C1 segment of cervical spinal cord (tissue), 14 donors: ENCODE measurements at places on chromosomes 13 and 19.

GRCh38 chr13:80083853-80084676, 256.9 kb downstream of the SPRY2 start:
- DNase-seq: no peak

GRCh38 chr13:67147342-67148133, 82.6 kb downstream of the PCDH9 start:
- peak; percentile 7 for DNase-seq

DNA sequence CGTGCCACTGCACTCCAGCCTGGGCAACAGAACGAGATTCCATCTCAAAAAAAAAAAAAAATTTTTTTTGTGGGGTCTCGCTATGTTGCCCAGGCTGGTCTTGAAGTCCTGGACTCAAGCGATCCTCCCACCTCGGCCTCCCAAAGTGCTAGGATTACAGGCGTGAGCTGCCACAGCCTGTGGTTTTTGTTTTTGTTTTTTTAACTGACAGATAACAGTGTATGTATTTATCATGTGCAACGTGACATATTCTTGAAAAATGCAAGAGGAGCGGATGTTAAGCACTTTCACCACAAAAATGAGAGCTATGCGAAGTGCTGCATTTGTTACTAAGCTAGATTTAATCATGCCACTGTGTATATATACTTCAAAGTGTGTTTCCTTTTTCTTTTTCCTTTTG, 49.0 kb downstream of the ARHGEF18 start:
- no peak for DNase-seq

DNA sequence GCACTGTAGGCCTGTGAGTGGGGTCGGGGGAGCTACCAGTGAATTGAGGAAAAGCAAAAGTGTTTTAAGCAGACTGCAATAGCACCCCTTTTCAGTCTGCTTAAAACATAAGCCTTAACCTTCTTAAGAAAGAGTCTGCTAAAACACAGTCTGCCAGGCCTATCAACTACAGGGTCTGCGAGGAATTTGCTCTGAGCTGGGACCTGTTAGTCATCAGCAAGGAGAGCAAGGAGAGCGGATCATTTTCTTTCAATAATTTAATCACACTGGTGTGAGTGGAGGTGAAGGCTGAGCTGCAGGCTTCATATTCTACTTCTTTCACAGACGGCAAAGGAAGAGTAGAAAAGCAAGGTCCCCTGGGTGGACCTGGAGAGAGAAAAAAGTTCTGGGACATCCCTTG, 342.7 kb downstream of the ENOX1 start:
- no peak for DNase-seq

- DNase-seq: no peak
These were observed 23.8 kb downstream of the CYP4F12 start for GRCh38 chr19:15696654-15697194.

- DNase-seq: no peak
These were observed 2.5 kb downstream of the ZNF430 start for GRCh38 chr19:21022996-21023395.

- DNase-seq: no peak
These were observed 111.9 kb downstream of the COL4A2 start for GRCh38 chr13:110418944-110419343.

DNA sequence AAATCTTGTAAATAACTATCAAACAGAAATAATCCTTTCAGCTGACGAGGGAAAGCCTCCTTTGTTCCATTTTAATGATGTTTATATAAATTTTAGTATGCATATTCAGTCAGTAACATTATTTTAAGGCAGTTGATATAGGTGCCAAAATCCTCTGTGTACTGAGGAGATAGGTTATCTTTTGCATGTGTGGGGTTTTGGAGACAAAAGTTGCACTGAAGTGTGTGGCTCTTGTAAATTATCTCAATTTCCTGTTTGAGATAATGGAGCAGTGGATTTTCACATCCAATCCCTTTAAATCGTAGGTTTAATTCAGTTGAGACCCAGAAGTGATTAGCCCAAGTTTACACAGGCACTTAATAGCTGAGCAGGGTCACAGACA, 106.6 kb downstream of the RGCC start:
- DNase-seq: no peak

- no peak for DNase-seq
These were observed 99.8 kb downstream of the CRYL1 start for GRCh38 chr13:20425819-20426219.

- no peak for DNase-seq
These were observed 110.3 kb downstream of the MIPEP start for GRCh38 chr13:23778879-23779278.

- peak; percentile 30 for DNase-seq
These were observed 6.4 kb upstream of the DMWD start for GRCh38 chr19:45798995-45799517.

GRCh38 chr13:92589955-92590354, 636.7 kb upstream of the GPC6 start:
- no peak for DNase-seq

DNA sequence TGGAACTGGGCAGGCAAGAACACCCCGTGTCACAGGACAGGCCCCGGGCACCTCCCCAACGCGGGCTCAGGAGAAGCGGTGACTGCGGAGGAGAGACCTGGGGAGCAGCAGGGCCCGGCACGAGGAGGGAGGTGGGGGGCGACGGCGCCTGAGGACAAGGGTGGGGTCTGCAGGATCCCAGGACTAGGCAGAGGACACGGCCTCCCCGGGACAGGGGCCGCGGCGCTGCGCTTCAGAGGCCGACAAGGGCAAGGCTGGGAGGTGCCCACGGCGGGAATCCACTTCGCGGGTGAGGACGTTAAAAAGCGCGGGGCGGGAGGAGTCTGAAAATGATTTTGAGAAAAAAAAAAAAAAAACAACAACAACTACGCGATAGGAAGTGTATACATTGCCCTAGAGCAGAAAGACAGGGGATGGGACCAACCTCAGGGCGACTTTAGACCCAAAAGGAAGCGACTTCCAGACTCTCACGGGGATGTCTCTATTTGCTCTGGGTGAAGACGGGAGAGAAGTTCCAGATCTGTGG, 44.9 kb downstream of the ZNF611 start:
- DNase-seq: no peak

- DNase-seq: no peak
These were observed 51.8 kb downstream of the CCDC70 start for GRCh38 chr13:51913421-51914136.

DNA sequence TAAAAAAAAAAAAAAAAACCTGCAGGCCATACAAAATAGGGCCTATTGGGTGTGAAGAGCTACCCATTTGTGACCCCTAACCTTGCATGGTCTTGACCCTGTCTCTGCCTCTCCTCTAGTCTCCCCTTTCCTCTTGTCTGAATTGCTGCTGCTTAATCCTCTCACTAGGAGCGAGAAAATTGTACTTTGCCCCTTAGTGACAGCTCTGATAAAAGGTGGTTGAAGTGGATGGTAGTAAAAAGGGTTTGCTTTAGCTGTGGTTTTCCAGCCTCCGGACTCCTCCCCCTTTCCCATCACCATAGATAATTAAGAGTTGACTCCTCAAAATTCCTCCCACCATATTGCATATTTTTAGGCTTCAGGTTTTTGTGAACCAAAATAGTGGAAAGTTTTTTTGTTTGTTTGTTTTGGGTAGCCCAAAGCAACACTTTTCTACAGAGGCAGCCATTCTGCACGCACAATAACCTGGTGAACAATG, 23.5 kb downstream of the ACTN4 start:
- no peak for DNase-seq

DNA sequence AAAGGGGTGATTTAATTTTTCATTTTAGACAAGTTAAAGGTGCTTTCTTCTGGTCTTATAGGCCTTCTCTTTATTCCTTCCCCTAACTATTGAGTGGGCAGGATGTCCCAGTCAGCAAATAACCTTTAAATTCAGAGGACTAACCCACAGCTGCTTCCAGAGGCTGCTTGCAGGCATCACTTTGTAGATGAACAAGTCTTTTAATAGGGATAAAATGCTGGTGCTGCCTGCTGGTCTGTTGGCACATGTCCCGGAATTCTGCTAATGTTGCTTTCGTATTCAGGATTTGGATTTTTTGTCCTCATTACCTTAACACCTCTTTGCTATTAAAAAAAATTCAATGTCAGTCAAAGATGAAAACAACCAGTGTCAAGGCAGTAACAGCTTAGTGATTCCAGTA, 132.7 kb upstream of the KL start:
- DNase-seq: no peak

GRCh38 chr19:14449321-14449720, 16.2 kb downstream of the PKN1 start:
- no peak for DNase-seq

DNA sequence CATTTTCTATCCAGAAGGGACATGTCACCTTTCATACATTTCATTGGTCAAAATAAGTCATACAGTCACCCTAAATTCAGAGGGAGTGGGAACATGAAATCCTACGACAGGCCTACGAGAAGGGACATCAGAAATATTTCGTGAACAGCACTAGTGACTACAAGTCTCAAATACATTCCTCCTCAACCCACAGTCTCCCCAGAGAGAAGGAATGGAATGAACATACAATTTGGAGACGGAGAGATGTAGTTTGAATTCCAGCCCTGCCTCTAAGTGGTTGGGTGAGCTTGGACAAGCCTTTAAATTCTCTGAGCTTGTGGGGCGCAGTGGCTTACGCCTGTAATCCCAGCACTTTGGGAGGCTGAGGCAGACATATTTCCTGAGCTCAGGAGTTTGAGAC, 9.9 kb downstream of the SERTM1 start:
- no peak for DNase-seq

GRCh38 chr19:23098988-23099387, 17.8 kb upstream of the ZNF730 start:
- DNase-seq: no peak

DNA sequence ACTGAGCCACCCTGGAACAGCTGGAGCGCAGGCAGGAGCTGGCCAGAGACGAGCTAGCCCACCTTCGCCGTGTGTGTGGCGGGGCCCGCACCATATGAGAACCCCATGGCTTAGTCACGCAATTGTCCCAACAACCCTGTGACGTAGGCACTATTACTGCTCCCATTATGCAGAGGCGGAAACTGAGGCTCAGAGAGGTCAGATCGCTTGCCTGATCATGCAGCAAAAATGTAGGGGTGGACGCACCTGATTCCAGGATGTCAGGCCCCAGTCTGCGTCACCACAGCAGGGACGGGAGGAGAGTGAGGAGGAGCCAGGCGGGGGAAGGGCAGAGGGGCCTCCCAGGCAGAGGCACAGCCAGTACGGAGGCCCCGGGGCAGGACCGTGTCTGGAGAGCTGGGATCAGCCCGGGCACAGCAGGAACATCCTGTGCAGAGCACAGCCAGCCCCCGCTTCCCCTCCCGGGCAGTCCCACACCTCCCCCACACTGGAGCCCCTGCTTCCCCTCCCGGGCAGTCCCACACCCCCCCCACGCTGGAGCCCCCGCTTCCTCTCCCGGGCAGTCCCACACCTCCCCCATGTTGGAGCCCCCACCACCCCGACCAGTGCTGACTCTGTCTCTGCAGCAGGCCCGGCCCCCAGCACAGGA, 16.7 kb downstream of the PIP5K1C start:
- DNase-seq: no peak

DNA sequence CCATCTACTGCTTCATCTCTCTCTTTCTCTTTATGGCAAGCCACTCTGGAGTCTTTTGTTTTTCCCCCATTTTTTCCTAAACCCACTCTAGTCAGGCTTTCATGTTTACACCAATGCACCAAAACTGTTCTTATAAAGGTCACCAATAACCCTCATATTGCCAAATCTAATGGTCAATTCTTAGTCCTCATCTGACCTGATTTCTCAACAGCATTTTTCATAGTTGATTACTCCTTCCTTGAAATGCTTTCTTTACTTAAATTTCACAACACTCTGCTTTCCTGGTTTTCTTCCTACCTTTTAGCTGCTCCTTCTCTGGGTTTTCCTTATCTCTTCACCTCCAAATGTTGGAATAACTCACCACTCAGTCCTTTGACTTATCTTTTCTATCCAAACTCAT, 47.9 kb downstream of the MICU2 start:
- no peak for DNase-seq
